ENCODE measurements at places on chromosomes 1 and 21. TPM values are rescaled to one million over a fixed set of nuclear protein-coding genes. Genes with fewer than 3 reads are reported as not detected.
A peak's percentile ranks its signal among the peaks of the same experiment; 100 is the strongest.

The RPTN gene
- total RNA-seq: not detected

- no peak for DNase-seq
- H3K27me3 ChIP-seq: no peaks in the 10 kb centered on the region
- H3K4me3 ChIP-seq: no peak overlapping the region
- H3K36me3 ChIP-seq: no peaks in the 10 kb centered on the region
- no peak overlapping the region for H3K27ac ChIP-seq
- peaks cover 3% of the 10 kb centered on the region for H3K4me1 ChIP-seq
These were observed 117.1 kb downstream of the FOXD2 start for GRCh38 chr1:47554901-47555300.

The APOBEC4 gene
- total RNA-seq: not detected

GRCh38 chr1:88275259-88275862 lies 408.7 kb upstream of the PKN2 start:
- DNase-seq: no peak
- no peaks in the 10 kb centered on the region for H3K4me1 ChIP-seq

DNA sequence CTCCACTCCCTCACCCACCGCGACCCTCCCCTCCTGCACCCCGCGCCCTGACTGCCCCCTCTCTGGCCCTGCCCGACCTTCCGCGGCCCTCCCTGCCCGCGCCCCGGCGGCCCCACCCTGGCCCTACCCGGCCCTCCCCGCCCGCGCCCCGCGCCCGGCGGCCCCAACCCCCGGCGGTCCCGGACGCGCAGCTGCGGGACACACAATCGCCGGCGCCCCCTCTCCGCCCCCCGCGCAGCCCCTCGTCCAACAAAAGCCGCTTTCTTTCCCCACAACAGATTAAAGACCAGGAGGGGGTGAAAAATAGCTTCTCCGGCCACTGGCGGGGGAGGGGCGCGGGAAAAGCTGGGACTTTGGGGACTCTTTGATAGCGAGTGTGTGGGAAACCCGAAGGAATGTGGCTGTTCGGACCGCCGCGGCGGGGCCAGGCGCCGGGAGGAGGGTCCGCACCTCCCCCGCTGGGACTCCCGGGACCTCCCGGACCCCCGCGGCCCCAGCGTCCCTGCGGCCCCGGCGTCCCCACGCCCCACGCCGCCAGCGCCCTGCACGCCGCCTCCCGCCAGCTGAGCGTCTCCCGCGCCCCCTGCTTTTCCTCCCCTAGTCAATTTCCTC lies 8.8 kb upstream of the ID3 start:
- no peak overlapping the region for H3K27ac ChIP-seq
- H3K27me3 ChIP-seq: no peaks in the 10 kb centered on the region
- DNase-seq: no peak
- peaks cover 34% of the 10 kb centered on the region for H3K4me1 ChIP-seq

GRCh38 chr1:64523413-64524337 lies 53.7 kb downstream of the CACHD1 start:
- H3K27ac ChIP-seq: no peak overlapping the region
- no peaks in the 10 kb centered on the region for H3K4me1 ChIP-seq
- H3K27me3 ChIP-seq: no peaks in the 10 kb centered on the region
- no peak overlapping the region for H3K4me3 ChIP-seq

DNA sequence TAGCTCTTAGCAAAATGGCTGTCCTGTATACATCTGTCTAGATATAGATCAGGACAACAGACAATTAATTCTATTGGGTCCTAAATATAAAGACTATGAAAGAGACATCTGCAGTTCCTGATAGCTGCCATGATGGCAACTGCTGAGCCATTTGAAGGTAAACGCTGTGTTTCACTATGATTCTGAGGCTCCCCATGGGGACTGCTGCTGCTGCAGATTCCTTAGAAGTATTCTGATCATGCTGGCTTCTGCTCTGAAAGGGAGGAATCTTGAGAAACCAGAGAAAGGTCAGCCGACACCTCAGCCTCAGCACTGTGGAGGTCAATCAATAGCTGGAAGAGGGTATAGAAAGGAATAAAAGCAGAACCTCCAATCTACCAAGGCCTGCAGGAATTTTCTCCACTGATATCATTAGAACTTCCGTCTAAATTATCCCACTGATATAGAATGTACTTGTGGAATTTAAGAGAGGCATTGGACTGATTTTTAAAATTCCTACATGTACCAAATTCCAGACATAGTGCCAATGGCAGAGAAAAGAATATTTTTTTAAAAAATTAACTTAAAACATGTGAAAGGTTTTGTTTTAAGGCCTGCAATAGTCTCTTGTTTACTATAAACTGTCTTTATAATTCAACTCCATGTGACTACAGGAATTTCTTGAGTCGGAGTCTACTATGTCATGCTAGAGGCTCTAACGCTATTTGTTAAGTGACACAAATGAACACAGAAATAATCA lies 53.2 kb downstream of the DDAH1 start:
- no peak overlapping the region for H3K27ac ChIP-seq
- no peak for DNase-seq
- peaks cover 8% of the 10 kb centered on the region for H3K4me1 ChIP-seq
- H3K27me3 ChIP-seq: no peaks in the 10 kb centered on the region

The TMEM51 gene
- total RNA-seq: 16.6 TPM

The CFAP141 gene
- not detected for total RNA-seq

GRCh38 chr21:32844653-32845436 lies 73.3 kb upstream of the PAXBP1 start:
- no peak overlapping the region for H3K4me3 ChIP-seq
- peak; percentile 21 for DNase-seq
- peaks cover 13% of the 10 kb centered on the region for H3K4me1 ChIP-seq
- no peaks in the 10 kb centered on the region for H3K36me3 ChIP-seq

DNA sequence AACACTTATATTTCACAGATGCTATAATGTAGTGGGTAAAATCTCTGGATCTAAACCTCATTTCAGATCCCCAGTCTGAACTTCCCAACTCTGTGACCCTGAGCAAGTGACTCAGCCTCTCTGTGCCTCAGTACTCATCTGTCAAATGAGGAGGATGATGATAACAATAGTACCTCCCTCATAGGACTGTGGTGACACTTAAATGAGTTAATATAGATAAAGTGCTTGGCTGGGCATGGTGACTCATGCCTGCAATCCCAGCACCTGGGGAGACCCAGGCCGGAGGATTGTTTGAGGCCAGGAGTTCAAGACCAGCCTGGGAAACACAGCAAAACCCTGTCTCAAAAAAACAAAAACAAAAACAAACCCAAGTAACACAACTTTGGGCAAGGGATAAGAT lies 4.7 kb upstream of the ECE1 start:
- peak overlapping the region; percentile 29 for H3K4me3 ChIP-seq
- H3K4me1 ChIP-seq: peaks cover 44% of the 10 kb centered on the region
- H3K27me3 ChIP-seq: no peaks in the 10 kb centered on the region

The ZBTB8A gene
- 9.7 TPM for total RNA-seq

GRCh38 chr1:160022330-160023310 lies 9.2 kb downstream of the PIGM start:
- H3K27me3 ChIP-seq: no peaks in the 10 kb centered on the region
- no peak overlapping the region for H3K4me3 ChIP-seq
- DNase-seq: no peak
- H3K27ac ChIP-seq: no peak overlapping the region
- H3K36me3 ChIP-seq: no peaks in the 10 kb centered on the region

DNA sequence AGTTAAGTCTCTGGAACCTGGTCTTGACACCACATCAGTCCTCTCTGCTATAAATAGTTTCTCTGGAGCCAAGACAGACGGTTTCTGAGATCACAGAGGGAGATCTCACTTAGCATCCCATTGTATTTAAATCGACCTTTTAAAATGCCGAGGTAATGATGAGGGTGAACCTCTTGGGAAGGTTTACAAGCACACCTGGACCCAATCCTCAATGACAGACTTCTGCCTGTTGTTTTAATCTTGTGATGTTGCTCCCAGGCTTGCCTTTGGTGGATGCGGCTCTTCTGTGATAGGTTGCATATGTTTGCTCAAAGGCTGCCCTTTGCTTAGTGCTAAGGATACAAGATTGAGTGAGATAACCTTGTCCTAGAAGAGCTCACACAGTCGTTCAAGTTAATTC lies 104.6 kb upstream of the L1TD1 start:
- no peaks in the 10 kb centered on the region for H3K4me1 ChIP-seq
- no peaks in the 10 kb centered on the region for H3K27me3 ChIP-seq
- DNase-seq: no peak
- no peak overlapping the region for H3K27ac ChIP-seq
- no peaks in the 10 kb centered on the region for H3K36me3 ChIP-seq

GRCh38 chr1:11124965-11125364 lies 25.3 kb upstream of the EXOSC10 start:
- no peaks in the 10 kb centered on the region for H3K27me3 ChIP-seq
- H3K4me3 ChIP-seq: no peak overlapping the region
- H3K36me3 ChIP-seq: peaks cover 44% of the 10 kb centered on the region
- no peak for DNase-seq
- no peaks in the 10 kb centered on the region for H3K4me1 ChIP-seq

- no peaks in the 10 kb centered on the region for H3K36me3 ChIP-seq
- no peak overlapping the region for H3K4me3 ChIP-seq
- H3K27ac ChIP-seq: no peak overlapping the region
- no peaks in the 10 kb centered on the region for H3K4me1 ChIP-seq
These were observed 158.5 kb upstream of the PRMT6 start for GRCh38 chr1:106897976-106898375.

The KIF17 gene
- 2.4 TPM for total RNA-seq

The SPRR1B gene
- total RNA-seq: 0.66 TPM

The TGFB2 gene
- total RNA-seq: 0.34 TPM

- H3K36me3 ChIP-seq: no peaks in the 10 kb centered on the region
- H3K4me1 ChIP-seq: no peaks in the 10 kb centered on the region
- no peaks in the 10 kb centered on the region for H3K27me3 ChIP-seq
- DNase-seq: no peak
- H3K4me3 ChIP-seq: no peak overlapping the region
These were observed 155.1 kb downstream of the COP1 start for GRCh38 chr1:176051902-176052518.

The F13B gene
- total RNA-seq: not detected

DNA sequence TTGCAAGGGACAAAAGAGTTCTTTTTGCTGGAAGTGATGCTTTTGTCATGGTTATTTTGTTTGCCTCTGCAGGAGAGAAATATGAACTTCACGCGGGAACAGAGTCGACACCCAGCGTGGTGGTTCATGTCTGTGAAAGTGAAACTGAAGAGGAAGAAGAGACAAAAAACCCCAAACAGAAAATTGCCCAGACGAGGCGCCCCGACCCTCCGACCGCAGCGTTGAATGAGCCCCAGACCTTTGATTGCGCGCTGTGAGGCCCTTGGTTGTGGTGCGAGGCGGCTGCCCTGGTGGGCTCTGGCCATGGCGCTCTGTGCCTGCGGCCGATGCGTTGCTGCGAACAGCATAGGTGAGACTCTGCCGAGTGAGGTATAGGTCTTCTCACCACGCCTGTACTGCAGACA lies 20.9 kb upstream of the NCMAP start:
- H3K4me1 ChIP-seq: peaks cover 18% of the 10 kb centered on the region
- no peaks in the 10 kb centered on the region for H3K36me3 ChIP-seq

The SLC5A3 gene
- total RNA-seq: 11.8 TPM

The ARHGAP29 gene
- 128 TPM for total RNA-seq

DNA sequence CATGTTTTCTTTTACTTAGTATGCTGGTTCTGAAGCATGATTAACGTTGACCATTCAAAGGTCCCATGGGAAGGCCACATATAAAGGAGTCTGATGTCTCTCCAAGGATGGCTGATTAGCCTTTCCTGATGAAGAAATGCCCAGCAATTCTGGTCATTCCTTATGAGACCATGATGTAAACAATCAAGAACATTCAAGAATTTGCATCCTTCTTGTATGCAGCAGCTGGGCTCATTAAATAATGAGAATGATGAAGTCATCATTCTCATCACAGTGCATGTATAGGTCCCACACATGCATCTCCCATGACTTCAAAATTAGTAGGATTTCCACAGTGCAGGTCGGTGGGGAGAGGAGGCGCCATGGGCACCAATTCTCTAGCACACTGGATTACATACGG lies 85.4 kb downstream of the APP start:
- H3K36me3 ChIP-seq: no peaks in the 10 kb centered on the region
- no peak overlapping the region for H3K27ac ChIP-seq
- H3K4me3 ChIP-seq: no peak overlapping the region
- no peak for DNase-seq
- no peaks in the 10 kb centered on the region for H3K4me1 ChIP-seq

- H3K36me3 ChIP-seq: no peaks in the 10 kb centered on the region
- H3K27me3 ChIP-seq: no peaks in the 10 kb centered on the region
- H3K4me3 ChIP-seq: no peak overlapping the region
- no peak overlapping the region for H3K27ac ChIP-seq
- no peak for DNase-seq
These were observed 46.7 kb upstream of the GUCA2A start for GRCh38 chr1:42211224-42211623.

The ATAD3C gene
- 0.61 TPM for total RNA-seq

The RHOC gene
- total RNA-seq: 154 TPM

DNA sequence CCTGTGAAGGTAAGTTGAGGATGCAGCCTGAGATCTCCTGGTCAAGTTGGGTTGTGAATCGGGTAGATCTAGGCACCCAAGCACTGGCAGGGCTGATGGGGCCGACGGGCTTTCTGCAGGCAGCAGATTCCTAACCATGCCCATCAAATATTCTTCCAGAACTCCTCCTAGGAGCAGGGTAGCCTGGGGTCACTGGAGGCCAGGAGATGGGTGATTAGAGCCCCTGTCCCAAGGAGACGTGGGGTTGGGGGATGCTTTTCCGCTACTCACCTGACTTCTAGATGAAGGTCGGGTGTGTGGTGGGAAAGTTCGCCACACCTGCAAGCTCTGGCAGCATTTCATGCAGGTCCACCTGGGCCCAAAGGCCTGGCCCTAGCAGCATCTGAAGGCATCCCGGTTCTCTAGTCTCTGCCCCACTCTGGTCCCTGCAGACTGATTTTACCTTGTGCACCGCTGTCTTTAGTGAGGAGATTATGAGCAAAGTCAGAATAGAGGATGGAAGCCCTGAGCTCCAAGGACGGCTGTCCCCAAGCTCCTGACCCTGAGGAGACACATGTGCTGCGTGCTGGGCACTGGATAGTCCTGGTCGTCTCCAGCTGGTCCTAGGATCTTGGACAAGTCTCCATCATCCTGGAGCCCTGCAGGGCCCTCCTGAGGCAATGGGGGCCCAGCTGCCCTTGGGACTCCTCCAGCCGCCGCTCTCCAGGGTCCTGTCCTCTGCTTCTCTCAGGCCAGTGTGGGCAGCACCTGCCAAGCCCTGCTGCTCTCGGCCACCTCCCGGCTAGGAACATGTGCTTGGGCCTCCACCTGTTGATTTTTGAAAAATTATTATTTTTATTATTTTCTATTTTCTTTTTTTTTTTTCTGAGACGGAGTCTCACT lies 21.8 kb upstream of the C2CD2 start:
- no peaks in the 10 kb centered on the region for H3K27me3 ChIP-seq
- H3K4me3 ChIP-seq: no peak overlapping the region
- no peaks in the 10 kb centered on the region for H3K36me3 ChIP-seq

- no peaks in the 10 kb centered on the region for H3K4me1 ChIP-seq
- no peak overlapping the region for H3K4me3 ChIP-seq
- no peaks in the 10 kb centered on the region for H3K36me3 ChIP-seq
- no peaks in the 10 kb centered on the region for H3K27me3 ChIP-seq
- no peak overlapping the region for H3K27ac ChIP-seq
These were observed 162.4 kb upstream of the BEND5 start for GRCh38 chr1:48939042-48939441.

The PCSK9 gene
- 39.6 TPM for total RNA-seq

- H3K27ac ChIP-seq: no peak overlapping the region
- no peaks in the 10 kb centered on the region for H3K27me3 ChIP-seq
- peaks cover 38% of the 10 kb centered on the region for H3K4me1 ChIP-seq
- DNase-seq: no peak
- H3K36me3 ChIP-seq: no peaks in the 10 kb centered on the region
- H3K4me3 ChIP-seq: no peak overlapping the region
These were observed 46.2 kb upstream of the SLC2A1 start for GRCh38 chr1:43004587-43005459.

All from HCT116 (cell line).